ENCODE measurements at places on chromosomes 13 and 19.

- no peak for DNase-seq
These were observed 179.4 kb downstream of the NDFIP2 start for GRCh38 chr13:79660361-79660760.

- no peak for DNase-seq
These were observed 37.0 kb downstream of the SUGP2 start for GRCh38 chr19:18996351-18996750.

GRCh38 chr13:106762708-106763107, 194.8 kb upstream of the ARGLU1 start:
- DNase-seq: no peak

DNA sequence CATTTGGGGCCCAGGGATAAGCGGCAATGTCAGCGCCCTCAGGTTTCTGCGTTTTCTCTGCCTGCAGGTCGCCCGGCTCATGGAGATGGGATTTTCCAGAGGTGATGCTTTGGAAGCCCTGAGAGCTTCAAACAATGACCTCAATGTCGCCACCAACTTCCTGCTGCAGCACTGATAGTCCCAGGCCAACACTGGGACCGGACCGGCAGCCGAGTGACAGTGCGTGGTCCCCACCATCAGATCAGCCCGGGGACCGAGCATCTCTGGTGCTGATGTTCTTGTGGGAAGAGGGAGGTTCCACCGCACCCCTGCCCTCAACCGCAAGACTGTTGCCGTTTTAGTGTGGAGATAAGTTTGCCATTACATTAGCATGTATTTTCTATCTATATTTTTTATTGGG, 78.0 kb upstream of the GPR183 start:
- DNase-seq: no peak

GRCh38 chr13:23598369-23598768, 28.2 kb downstream of the TNFRSF19 start:
- DNase-seq: no peak

GRCh38 chr13:52665325-52665724, 12.7 kb downstream of the SUGT1 start:
- no peak for DNase-seq

GRCh38 chr13:72864142-72865011, 82.4 kb downstream of the PIBF1 start:
- DNase-seq: peak; percentile 53

GRCh38 chr19:43812688-43813087, 10.4 kb upstream of the LYPD5 start:
- no peak for DNase-seq

- no peak for DNase-seq
These were observed 119.7 kb upstream of the SPATA13 start for GRCh38 chr13:24040835-24041234.

DNA sequence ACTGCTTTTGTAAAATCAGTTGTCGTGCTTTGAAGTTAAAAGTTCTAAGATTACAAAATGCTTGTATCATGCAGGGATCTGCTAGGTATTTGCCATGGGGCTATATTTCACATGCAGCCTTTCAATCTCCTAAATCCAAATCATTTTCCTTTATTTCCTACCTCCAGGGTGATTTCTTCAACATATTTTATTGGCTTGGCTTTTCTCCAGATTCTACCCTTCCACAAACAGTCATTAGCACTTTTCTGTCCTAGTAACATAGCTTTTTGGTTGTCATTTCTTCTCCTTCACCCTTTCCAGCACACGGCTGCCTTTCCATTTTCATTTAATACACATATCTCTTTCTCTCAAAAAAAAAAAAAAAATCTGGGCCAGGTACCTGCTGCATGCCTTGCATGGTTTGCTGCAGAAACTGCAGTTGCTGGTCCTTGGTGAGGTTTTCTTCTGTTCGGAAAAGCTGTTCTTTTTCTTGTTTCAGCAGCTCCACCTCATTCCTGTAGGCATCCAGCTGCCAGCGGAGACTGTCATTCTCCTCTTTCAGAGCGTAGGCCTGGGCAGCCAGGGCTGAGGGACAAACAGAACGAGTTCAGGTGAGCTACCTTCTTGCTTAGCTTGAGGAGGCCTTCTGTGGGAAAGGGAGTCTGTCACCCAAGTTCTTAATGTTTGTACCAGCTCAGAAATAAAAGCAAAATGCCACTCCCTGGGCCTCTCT, 274.7 kb downstream of the DNAJC15 start:
- DNase-seq: no peak

DNA sequence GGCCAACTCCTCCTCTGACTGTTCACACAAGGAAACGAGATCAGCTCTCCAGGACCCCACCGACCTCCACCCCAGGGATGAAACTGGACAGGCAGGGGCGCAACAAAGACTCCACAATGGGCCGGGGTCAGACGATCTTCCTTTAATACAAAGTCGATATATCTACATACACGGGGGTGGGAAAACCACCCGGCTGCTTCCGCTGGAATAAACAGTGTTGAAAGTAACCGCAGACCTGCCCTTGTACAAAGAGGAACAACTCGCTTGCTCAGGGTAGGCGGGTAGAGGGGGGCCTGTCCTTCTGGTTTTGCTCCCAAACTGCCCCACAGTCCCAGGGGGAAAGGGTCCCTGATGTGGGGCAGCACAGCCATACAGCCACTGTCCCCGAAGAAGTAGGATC, 135.2 kb downstream of the PTPRS start:
- DNase-seq: no peak

GRCh38 chr13:60163478-60164233, at the start of gene DIAPH3:
TSS of gene DIAPH3 (minus strand) at chr13:60163928. CDS start at chr13:60163766, 162 bp downstream.
- peak; percentile 98 for DNase-seq

- DNase-seq: peak; percentile 62
These were observed 685 bp downstream of the TCF3 start for GRCh38 chr19:1651568-1652291.

GRCh38 chr13:73293913-73294523, 235.2 kb downstream of the KLF5 start:
- DNase-seq: no peak

All from femur (tissue), 1 donor.